NCI-H345 (cell line): ENCODE measurements at places on chromosomes 1 and 21.

DNA sequence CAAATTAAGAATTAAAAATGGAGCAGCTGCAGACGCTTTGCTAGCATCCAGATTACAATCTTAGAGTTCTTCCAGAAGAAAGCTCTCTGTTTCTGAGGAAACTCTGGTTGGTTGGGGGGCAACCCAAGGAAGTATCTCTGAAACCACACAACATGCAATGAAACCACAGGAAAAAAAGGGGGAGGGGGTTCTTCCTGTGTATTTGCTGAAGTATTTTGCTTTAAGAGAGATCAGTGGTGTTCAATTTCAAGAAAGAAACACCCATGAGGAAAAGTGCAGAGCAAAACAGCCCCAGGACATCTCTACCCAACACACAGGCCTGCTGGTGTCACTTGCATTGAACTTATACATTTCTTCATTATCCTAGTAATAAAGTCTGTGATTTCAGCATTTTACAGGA lies 19.7 kb upstream of the TIAM1 start:
- no peak for DNase-seq

DNA sequence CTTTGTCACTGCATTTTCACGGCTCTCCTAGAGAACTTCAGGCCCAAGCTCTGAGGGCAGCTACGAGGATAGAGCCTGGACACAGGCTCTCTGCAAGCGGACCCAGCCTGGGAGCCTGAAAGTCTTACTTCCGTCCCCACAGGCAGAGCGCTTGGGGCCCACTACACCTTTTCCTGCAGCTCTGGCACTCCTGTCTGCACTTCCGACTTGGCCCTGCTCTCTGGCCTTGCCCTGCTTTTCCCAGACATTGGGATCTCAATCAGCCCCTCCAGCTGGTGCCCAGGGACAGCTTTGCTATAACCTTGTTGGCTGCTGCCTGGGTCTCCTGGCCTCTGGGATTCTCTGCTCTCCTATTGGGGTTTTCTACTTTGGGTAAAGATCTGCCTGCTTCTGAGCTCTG lies 27.6 kb downstream of the WNT4 start:
- no peak for DNase-seq

- DNase-seq, result no peak
Observed at GRCh38 chr1:206685334-206685768, 646 bp downstream of the MAPKAPK2 start.

DNA sequence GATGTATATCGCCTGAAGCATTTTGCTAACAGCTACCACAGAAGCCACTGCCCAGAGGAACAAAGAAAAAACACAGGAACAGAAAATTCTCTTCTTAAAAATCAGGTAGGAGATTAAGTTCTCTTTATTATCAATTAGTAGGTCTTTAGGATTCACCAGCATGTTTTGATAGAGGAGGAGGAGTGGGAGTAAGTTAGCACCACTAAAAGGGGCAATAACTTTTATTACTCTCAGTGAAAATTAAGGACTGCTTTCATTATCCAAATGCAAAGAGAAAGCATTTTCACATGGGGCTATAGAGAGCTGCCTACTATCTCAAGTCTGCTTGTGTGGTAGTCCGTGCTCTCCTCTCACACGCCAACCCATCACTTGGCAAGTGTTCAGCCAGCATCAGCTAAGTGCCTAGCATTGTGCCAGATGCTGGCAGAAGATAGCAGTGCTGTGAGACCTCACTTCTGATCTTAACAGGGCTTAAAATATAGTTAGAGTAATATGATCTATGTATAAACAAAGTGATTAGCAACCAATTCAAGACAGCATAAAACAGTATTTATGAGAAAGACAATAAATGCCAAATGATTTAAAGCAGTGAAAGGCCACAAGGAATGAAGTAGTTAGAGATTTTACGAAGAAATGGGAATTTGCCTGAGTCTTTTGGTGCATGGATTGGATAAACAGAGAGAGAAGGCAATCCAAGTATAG lies 39.8 kb downstream of the ASTN1 start:
- DNase-seq, result no peak

GRCh38 chr1:64490213-64490818 lies 20.4 kb downstream of the CACHD1 start:
- no peak for DNase-seq

GRCh38 chr1:209549443-209550205 lies 33.9 kb upstream of the CAMK1G start:
- no peak for DNase-seq

GRCh38 chr1:234554698-234555311 lies 55.2 kb downstream of the IRF2BP2 start:
- DNase-seq, result peak; percentile 76

DNA sequence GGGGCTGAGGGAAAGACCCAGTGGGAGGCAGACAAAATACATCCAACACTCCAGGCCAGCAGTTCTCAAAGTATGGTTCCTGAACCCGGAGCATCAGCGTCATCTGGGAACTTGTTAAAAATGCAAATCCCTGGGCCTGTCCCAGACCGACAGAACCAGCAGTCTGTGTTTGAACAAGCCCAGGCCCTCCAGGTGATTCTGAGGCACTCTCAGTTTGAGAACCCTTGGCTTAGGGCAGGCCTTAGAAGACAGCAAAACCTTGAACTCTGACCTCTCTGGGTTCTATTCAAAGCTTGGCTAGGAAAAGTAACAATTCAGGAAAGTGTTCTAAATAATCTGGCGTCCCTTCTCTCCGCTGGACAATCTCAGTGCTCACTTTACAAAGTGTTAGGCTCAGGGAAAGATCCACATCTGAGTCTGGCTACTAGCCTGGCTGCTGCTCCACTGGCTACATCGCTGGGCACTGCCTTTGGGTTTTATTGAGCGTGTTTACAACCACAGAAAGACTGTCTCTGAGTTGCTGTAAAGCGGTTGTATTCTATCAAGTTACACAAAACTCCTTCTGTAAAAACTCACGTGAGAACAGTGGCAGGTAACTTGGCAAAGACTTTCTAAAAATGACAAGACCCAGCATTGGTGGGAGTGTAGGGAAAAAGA lies 166.1 kb downstream of the HIVEP3 start:
- DNase-seq, result no peak
